Muscle of leg (tissue), 16 donors: ENCODE measurements at places on chromosomes 7 and 10. TPM values are rescaled to one million over a fixed set of nuclear protein-coding genes. Genes with fewer than 3 reads are reported as not detected.

GJD4 gene
- 2.0 TPM for total RNA-seq

LRRC17 gene
- 43.8 TPM for total RNA-seq

CRPPA gene
- 6.6 TPM for total RNA-seq

ZNF22 gene
- 44.3 TPM for total RNA-seq

CLEC5A gene
- 0.13 TPM for total RNA-seq

NEBL gene
- 3.2 TPM for total RNA-seq

ADAMTS14 gene
- 12.5 TPM for total RNA-seq

DNA sequence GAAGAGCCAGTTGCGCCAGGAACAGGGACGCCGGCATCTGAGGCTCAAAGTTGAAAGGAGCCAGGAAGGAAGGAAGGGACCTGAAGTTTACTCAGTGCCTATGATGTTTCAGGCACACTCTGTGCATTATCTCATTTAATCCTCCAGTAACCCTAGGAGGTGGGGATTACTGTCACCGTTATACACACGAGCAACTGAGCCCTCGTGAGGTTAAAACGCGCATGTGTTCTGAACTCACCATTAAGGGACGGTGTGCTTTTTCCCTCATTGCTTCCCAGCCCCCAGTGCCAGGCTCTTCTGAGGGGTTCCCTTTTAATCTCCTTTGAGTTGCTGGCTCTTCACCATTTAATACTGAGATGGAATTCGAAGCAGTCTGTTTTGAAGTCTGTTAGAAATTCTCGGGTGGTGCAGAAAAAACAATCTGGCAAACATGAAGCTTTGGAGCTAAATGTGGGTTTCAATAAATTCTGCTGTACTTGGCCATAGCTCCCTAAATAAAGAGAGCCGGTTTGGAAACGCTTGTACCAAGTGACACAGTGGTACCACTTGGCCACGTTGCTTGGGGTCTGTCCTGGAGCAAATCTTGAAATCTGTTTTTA is 102.2 kb downstream of the TAX1BP1 start:
- peaks cover 7% of the 10 kb centered on the region for H3K4me1 ChIP-seq
- H3K4me3 ChIP-seq, result no peak overlapping the region
- H3K27ac ChIP-seq, result no peak overlapping the region
- no peaks in the 10 kb centered on the region for H3K27me3 ChIP-seq
- DNase-seq, result no peak
- H3K36me3 ChIP-seq, result peaks cover 5% of the 10 kb centered on the region

GRCh38 chr7:5827755-5828154 is 46.3 kb upstream of the RNF216 start:
- no peak overlapping the region for H3K27ac ChIP-seq
- DNase-seq, result no peak
- H3K27me3 ChIP-seq, result peaks cover 10% of the 10 kb centered on the region
- no peaks in the 10 kb centered on the region for H3K36me3 ChIP-seq
- H3K4me1 ChIP-seq, result peaks cover 5% of the 10 kb centered on the region

DNA sequence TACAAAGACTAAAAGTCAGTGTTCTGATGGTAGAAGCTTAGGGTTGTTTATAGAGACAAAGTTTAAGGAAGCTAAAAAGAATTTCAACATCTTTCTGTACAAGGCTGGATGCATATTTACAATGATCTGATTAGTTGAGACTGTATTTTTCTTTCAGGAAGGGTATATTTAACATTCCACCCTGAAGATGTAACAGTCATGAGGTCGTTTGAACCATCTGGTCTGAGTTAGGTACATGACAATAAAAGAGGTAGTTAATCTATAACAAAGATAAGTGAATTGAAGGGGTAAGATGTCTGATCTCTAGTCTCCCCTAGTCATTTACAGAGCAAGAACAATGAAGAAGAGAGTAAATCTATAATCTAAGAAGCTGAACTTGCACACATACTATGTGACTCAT is 821.2 kb downstream of the CNTNAP2 start:
- no peak overlapping the region for H3K4me3 ChIP-seq
- no peaks in the 10 kb centered on the region for H3K36me3 ChIP-seq
- no peak overlapping the region for H3K27ac ChIP-seq
- H3K27me3 ChIP-seq, result no peaks in the 10 kb centered on the region

DNA sequence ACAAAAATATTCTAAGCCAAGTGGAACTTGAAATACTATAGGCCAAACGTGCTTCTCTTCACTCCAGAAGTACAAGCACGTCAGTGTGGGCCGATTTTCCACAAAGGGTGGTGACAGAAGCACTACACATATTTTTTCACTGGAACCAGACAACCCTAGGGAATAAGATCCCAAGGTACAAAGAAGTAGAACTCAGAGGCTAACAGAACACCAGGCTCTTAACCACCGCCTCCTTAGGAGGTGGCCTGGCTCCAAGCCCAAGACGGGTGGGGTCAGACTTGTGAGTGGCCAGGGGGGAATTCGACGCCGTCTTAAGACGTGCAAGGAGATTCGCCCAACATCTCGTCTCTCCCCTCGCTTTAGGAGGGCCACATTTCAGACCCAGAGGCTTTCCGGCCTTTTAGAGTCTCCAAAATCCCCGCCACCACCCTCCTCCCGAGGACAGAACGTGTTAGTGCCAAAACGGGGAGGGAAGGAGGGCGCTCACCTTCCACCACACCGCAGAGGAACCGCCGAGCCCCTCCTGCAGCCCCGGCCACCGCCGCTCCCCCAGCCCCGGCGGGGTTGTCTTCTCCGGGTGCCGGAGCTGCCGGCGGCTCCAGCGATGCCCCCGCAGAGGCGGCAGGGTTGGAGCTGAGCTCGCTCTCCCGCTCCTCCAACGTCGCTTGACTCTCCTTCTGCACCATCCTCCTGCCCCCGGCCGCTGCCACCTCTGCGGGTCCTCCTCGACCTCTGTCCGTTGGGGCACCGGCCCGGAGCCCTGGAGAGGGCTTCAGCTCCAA is 716 bp downstream of the OGA start:
- H3K36me3 ChIP-seq, result peaks cover 4% of the 10 kb centered on the region
- no peaks in the 10 kb centered on the region for H3K27me3 ChIP-seq
- peaks cover 26% of the 10 kb centered on the region for H3K4me1 ChIP-seq
- peak; percentile 97 for DNase-seq
- peak overlapping the region; percentile 77 for H3K4me3 ChIP-seq
- H3K27ac ChIP-seq, result peak overlapping the region; percentile 92

DNA sequence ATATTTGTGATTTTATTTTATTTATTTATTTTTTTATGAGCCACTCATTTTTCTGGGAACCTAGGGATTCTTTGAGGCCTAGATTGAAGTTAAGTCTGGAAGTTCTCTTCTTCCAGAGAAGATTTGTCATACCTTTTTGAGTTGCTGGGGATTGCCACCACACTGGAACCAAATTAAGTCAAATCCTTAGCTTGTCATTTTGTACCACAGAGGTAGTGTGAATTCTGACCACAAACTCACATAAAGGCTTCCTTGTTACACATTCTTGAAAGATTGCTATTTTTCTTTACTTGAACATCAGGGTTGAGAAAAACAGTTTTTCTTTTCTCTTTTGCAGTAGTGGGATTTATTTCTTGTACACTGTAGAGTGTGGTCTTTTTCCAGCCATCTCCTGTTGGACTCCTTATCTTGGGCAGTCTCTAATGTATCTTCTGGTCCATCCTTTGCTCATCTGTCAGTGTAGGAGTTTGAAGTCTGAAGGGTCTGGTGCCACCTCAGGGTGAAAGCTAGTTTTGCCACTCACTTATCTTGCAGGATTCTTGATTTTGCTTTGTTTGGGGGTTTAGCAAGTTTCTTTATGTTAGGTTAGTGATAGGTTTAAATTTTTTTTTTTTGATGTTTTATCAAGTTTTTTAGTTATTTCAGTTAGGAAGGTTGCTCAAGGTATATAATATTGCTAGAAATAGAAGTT is 24.8 kb downstream of the PCBD1 start:
- no peak for DNase-seq
- no peak overlapping the region for H3K4me3 ChIP-seq
- no peak overlapping the region for H3K27ac ChIP-seq
- H3K4me1 ChIP-seq, result no peaks in the 10 kb centered on the region

DNA sequence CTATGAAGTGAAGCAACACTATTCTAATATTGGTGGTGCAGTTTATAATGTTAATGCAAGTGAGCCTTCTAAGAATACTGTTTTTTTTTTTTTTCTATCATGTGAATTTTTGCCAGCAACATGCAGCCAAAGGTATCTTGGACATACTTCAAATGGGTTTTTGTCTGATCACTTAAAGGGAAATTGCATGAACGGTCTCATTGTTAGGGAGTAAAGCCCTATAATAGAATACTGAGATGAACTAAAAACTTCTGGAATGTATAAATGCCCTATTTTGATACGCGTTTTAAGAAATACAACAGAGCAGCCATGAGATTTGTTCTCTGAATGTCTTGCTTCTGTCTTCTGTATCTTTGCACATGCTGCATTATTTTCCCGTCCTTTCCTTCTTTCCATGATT is 10.5 kb upstream of the MDFIC start:
- no peaks in the 10 kb centered on the region for H3K36me3 ChIP-seq
- H3K4me1 ChIP-seq, result no peaks in the 10 kb centered on the region
- no peaks in the 10 kb centered on the region for H3K27me3 ChIP-seq
- no peak overlapping the region for H3K4me3 ChIP-seq
- no peak for DNase-seq

- H3K4me1 ChIP-seq, result no peaks in the 10 kb centered on the region
- no peak overlapping the region for H3K4me3 ChIP-seq
- no peak for DNase-seq
Observed at GRCh38 chr7:129872054-129872453, 80.7 kb downstream of the UBE2H start.

DNA sequence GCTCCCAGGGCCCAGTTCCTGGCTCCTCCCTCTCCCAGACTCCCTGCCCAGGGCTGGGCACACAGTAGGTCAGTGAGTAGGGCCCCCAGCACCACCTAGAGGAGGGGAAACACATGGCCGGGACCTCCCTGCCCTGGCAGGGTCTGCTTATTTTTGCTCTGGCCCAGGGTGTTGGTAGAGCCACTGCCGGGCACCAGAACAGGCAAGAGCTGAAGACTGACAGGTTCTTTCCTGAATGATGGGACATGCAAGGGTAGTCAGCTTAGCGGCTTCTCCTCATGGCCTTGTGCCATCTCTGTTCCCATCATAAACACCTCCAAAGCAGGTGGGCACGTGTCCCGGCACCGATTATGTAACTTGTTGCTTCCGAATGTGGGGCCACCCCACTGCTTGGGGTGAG is 86.5 kb downstream of the NEURL1 start:
- H3K4me3 ChIP-seq, result no peak overlapping the region
- H3K36me3 ChIP-seq, result no peaks in the 10 kb centered on the region
- H3K27me3 ChIP-seq, result peaks cover 8% of the 10 kb centered on the region

DNA sequence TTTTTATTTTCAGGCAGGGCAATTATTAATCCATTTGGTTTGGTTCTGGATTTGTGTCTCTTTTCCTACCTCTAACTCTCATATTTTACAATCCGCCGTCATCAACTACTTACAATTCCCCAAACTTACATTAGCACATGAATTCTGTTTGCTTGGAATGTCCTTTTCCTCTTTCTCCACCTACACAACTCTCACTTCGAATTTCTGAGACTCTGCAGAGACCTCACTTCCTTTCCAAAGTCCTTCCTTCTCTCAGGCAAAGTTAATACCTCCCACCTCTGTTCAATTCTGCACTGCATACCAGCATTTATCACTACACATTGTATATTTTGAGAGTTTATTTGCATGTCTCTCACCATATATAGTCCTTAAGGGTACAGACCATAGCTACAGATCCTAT is 122.7 kb upstream of the LRRTM3 start:
- DNase-seq, result peak; percentile 17
- no peak overlapping the region for H3K4me3 ChIP-seq
- no peaks in the 10 kb centered on the region for H3K4me1 ChIP-seq
- H3K27me3 ChIP-seq, result no peaks in the 10 kb centered on the region

DNA sequence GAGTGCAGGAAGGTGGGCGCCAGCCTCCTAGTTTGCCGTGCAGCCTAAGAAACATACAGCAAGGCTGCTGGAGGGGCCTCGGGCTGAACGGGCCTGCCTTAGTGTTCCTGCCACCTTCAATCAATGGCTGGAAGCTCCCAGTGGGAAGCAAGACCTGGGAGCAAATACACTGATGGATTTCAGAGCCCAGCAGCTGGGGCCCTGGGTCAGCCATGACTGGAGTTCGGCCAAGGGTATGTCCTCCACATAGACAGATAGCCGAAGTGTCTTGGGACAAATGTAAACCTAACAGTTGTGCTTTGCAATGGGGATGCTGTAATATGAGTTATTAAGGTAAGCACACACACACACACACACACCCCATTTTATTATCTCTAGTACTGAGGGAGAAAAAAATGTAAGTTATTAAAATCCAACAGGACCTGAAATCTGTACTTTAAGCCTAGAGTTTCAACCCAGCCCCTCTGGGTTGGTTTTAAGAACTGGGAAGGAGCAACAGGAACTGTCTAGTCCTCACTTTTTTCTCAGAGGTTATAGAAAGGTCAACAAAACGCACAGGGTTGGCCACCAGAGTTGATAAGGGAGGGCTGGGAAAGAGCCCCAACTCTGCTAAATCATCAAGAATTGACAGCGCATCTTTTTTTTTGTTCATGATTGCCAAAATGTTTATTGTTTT is 50.0 kb upstream of the CELF2 start:
- H3K27me3 ChIP-seq, result no peaks in the 10 kb centered on the region
- H3K4me3 ChIP-seq, result no peak overlapping the region
- H3K27ac ChIP-seq, result peak overlapping the region; percentile 84
- peak; percentile 82 for DNase-seq
- H3K36me3 ChIP-seq, result no peaks in the 10 kb centered on the region

- no peak overlapping the region for H3K4me3 ChIP-seq
- no peak for DNase-seq
- no peaks in the 10 kb centered on the region for H3K4me1 ChIP-seq
- no peak overlapping the region for H3K27ac ChIP-seq
- no peaks in the 10 kb centered on the region for H3K36me3 ChIP-seq
- no peaks in the 10 kb centered on the region for H3K27me3 ChIP-seq
Observed at GRCh38 chr7:7491044-7491443, 44.6 kb downstream of the COL28A1 start.

- H3K36me3 ChIP-seq, result no peaks in the 10 kb centered on the region
- H3K27ac ChIP-seq, result no peak overlapping the region
- H3K4me3 ChIP-seq, result no peak overlapping the region
Observed at GRCh38 chr10:84317174-84317573, 11.2 kb upstream of the CCSER2 start.

- H3K27me3 ChIP-seq, result no peaks in the 10 kb centered on the region
- no peaks in the 10 kb centered on the region for H3K4me1 ChIP-seq
- no peak overlapping the region for H3K27ac ChIP-seq
Observed at GRCh38 chr7:12831024-12831423, 143.6 kb downstream of the ARL4A start.

GRCh38 chr10:81306971-81307782 is 567.8 kb upstream of the NRG3 start:
- no peaks in the 10 kb centered on the region for H3K4me1 ChIP-seq
- H3K27ac ChIP-seq, result no peak overlapping the region
- H3K27me3 ChIP-seq, result no peaks in the 10 kb centered on the region

- no peak for DNase-seq
- no peak overlapping the region for H3K27ac ChIP-seq
- H3K4me1 ChIP-seq, result peaks cover 82% of the 10 kb centered on the region
- peaks cover 7% of the 10 kb centered on the region for H3K27me3 ChIP-seq
- no peak overlapping the region for H3K4me3 ChIP-seq
Observed at GRCh38 chr7:150967349-150967748, 10.8 kb downstream of the KCNH2 start.

GRCh38 chr7:12369072-12369471 is 34.6 kb downstream of the VWDE start:
- H3K36me3 ChIP-seq, result no peaks in the 10 kb centered on the region
- no peak overlapping the region for H3K4me3 ChIP-seq
- H3K27me3 ChIP-seq, result no peaks in the 10 kb centered on the region
- DNase-seq, result no peak
- H3K4me1 ChIP-seq, result peaks cover 2% of the 10 kb centered on the region
